ENCODE measurements at places on chromosomes 5 and 9.
A peak's percentile ranks its signal among the peaks of the same experiment; 100 is the strongest.

GRCh38 chr5:53027913-53028312 is 38.8 kb downstream of the ITGA2 start:
- peak; percentile 38 for DNase-seq

DNA sequence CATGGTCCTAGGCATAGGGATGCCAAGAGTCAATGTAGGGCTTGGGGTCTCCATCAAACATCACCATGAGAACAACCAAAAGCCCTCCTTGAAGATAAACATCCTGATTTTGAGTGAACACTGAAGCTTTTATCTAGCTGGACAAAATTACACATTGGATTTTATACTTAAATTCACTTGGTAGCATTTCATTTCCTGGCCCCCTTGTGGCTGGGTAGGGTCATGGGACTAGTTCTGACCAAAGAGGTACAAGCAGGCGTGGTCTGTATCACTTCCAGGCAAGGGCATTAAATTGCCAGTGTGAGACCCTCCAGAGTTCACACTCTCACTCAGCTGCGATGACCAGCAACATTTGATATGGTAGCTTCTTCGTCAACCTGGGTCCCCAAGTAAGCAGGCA is 320.3 kb downstream of the ACTL7B start:
- no peak for DNase-seq

- DNase-seq: no peak
These were observed 1.3 kb upstream of the TRIM36 start for GRCh38 chr5:115170929-115171510.

DNA sequence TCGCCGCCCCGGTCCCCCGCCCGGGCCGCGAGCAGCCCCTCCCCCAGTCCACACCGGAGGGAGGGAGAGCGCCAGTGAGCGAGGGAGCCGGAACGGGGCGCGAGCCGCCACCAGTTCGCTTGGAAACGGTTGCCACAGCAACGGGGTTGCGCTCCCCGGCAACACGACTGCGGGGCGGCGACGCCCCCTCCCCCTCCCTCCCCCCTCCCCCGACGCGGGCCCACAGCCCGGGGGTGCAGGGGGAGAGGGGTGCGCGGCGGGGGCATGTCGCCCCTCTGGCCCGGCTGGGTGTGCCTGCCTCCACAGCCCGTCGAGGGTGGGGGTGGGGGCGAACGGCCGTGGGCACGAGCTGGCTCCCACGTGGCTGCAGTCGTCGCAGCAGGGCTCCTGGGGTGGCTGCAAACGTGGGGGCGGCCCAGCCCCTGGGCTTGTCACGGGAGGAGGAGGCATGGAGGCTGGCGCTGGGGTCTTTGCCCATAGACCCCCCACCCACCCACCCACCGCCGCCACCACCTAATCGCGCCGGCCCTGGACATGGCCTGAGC is 524 bp downstream of the PRR7 start:
- DNase-seq: peak; percentile 65

DNA sequence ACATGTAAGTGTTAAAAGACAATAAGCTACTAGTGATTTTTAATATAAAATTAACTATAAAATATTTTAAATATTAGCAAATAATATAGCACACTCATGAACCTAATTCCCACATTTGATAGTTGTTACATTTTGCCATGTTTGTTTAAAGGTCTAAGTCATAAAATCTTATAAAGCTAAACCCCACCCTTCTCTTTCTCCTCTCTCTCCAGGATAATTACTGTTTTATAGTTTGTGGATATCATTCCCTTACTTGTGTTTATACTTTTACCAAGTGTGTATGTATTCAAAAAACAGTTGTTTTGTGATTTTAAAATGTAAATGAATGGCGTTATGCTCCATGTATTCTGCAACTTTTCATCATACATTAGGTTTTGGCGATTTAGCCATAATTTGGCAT is 34.2 kb downstream of the LYRM7 start:
- no peak for DNase-seq

- no peak for DNase-seq
These were observed 69.9 kb upstream of the OR2K2 start for GRCh38 chr9:111399772-111400563.

- no peak for DNase-seq
These were observed 517.2 kb downstream of the CAAP1 start for GRCh38 chr9:26375448-26375847.

GRCh38 chr9:36803961-36804360 is 230.1 kb downstream of the PAX5 start:
- no peak for DNase-seq

GRCh38 chr5:120684749-120685415 is 220.8 kb downstream of the PRR16 start:
- no peak for DNase-seq

GRCh38 chr5:155833287-155833686 is 493.7 kb upstream of the SGCD start:
- DNase-seq: no peak

- DNase-seq: no peak
These were observed 16.7 kb upstream of the TRPC7 start for GRCh38 chr5:136382071-136382470.

DNA sequence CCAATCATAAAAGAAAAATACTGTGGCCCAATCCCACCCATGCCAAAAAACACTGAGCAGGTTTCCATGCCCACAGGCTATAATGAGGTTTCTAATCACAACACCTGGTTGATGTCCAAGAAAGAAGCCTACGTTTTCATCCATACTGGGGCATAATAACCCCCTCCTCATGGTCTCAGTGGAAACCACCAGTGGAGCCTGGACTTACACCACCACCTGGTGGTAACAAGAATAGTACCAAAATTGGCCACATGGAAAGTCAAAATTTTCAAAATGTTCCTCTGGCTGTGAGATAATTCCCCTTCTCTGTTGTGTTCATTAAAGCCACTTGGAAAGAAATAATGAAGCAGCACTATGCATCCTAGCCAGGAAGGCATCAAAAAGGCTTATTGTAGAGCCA is 687.3 kb upstream of the ST8SIA4 start:
- no peak for DNase-seq

- DNase-seq: no peak
These were observed 209.6 kb upstream of the PDE4D start for GRCh38 chr5:60102961-60103693.

DNA sequence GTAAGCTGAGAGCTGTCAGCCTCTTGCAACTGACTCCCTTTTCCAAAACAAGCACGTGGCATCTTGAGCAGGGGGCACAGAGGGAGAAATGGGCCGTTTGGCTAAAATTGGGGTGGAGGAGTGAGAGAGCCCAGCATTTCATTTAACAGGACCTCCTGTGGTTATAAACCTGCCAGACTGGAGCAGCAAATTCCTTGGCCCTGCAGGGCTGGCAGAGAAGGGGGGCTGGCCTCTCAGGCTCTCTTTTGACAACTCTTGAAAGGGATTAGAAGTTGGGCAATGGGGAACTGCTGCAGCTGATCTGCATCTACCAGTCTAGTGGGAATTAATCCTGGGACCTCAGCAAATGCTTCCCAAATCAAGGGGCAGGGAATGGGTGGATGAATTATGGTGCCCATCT is 7.2 kb upstream of the POU4F3 start:
- DNase-seq: no peak

DNA sequence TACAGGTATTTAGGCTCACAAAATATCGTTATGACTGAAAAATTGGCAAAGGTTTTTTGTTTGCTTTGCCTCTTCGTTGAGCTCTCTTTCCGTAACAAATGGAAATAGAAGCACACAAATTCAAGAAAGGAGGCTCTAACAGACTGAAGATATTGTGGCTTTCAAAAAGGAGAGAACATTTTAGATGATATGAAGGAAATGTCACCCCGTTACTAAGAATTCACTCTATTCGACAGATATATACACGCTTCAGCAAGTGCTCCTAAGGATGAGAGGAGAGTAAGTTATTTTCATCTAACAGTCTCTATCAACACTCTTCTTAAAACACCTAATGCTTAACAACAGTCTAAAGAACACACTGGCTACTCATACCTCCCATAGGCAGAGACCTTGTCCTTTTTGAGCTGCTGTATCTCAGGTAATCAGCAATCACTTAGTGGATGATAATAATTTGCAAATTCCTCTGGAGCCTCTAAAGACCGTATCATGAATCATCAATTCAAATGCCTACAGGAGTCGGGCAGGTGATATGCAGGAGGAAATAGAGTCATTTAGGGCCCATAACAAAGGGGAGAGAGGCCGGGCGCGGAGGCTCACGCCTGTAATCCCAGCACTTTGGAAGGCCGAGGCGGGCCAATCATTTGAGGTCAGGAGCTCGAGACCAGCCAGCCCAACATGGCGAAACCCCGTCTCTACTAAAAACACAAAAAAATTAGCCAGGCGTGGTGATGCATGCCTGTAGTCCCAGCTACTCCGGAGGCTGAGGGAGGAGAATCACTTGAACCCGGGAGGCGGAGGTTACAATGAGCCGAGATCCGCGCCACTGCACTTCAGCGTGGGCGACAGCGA is 1.4 kb upstream of the HSDL2 start:
- no peak for DNase-seq

DNA sequence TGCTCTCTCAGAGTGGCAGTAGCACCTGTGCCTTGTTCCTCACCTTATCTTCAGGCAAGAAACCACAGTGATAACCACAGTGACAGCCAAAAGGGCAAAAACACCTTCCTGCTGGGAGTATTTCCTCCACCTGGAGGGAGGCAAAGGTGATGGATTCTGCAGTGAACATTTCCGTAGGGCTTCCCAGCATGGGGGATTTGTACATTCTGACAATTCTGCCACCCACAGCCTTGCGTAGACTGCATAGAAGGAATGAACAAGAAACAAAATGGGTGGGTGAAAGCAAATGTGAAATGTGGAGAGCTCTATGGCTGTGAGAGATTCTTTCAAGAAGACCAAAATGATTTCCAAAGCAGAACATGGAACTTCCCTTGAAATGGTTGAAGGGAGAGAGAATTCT is 111.4 kb downstream of the ZNF462 start:
- no peak for DNase-seq

DNA sequence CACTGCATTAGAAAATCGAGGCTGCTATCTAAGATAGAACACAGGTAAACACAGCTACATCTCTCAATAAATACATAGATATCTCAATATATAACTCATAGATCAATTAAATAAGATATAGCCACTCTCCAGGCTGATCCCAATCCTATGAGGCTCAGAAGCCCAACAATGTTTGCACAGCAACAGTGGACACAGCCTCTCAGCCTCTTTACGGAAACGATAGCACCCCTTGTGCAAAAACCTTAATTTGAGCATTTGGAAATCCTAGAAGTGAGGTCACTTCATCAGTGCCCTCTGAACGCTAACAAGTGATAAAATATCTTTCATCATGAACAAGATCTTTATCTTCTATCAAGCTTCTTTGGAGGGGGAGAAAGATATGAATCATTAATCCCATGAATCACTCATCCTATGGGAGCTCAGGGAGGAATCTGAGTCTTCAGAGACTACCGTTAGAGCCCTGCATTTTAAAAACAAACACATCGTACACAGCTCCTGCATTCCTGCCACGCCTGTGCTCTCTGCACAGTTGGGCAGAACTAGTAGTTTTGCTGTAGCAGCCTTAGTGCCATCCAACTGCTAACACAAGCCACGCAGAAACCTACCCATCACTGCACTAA is 71.4 kb downstream of the MED27 start:
- no peak for DNase-seq

DNA sequence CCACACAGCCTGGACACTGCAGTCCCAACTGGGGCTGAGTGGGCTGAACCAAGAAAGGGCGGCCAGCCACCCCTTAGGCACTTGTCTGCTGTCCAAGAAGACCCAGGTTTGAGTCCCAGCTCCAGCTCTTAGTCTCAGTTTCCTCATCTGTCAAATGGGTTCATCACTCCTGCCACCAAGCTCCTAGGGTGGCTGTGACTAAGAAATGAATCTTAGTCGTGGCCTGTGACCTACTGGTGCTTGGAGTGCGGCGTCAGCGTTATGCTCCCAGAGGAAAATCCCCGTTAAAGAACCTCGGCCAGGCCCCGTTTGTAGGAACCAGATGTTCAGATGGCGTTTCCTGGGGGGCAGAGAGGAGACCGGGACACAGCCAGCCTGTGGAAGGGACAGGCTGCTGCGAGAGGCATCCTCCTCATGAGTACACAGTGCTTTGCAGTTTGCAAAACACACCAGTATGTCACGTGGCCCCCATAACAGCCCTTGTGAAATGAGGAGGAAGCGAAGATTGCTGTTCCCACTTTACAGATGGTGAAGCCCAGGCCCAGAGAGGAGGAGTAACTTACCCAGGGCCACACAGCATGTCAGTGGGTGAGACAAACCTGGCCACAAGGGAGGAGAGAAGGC is 3.3 kb downstream of the FIBCD1 start:
- DNase-seq: no peak

DNA sequence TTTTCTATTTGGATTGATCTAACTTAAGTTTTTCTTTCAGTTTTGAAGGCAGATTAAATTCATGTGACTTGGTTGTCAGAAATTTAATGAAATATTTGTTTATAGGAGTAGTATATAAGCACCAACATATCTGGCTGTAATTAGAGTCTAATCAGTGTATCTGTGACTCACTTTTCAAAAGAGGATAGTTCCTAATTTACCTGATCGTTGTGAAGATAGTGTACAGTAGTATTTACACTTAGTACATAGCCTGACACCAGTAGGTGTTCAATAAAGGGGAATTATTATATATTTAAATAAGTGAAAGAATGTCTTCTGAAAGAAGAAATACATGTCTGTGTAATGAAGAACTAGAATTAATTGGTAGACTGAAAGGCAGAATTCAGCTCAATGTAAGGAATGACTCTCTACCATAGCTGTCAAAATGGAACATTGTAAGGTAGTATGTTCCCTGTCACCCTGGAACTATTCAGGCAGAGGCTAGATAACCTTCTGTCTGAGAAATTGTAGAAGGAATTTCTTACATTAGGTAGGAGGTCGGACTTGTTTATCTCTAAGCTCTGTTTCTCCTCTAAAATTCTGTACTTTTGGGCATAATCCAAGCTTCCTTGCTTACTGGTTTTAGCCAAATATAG is 8.6 kb downstream of the TGFBR1 start:
- DNase-seq: no peak

DNA sequence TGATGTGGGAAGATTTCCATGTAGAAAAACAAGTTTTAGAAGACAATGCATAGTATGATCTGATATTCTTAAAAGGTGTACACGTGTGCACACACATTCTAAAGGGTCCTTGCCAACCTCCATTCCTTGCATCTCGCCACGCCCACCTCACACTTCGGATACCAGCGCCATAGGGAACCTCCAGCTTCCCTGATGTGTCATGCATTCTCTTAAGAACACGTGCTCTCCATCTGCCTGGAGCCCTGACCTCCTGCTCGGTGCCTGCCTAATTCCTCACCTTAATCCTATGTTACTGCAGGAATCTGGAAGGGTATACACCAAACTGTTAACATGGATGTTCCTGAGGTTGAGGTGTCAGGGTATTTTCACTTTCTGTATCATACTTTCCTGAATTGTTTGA is 63.1 kb downstream of the PTCD2 start:
- no peak for DNase-seq

- DNase-seq: no peak
These were observed 363.6 kb upstream of the CYLC2 start for GRCh38 chr9:102631559-102631958.

DNA sequence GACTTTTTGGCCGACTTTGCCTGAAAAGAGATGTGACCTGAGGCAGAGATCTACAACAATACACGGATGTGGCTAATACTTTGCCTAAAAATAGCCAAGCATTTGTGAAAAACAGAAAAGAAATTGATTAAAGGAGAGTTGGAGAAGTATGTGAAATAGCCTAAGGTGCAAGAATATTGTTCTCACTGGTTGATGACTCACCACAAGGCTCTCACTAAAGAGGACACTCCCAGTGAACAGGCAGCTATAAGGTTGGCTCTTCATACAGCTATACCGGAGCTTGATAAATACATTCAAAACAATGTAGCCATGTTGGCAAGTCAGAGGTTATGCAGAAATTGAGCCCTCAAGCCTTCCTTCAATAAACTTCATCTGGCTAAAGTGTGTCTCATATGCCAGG is 317.2 kb upstream of the GRAMD2B start:
- no peak for DNase-seq

- no peak for DNase-seq
These were observed 228.4 kb upstream of the PPP1R2B start for GRCh38 chr5:156621719-156622118.
